ENCODE measurements at places on chromosomes 6 and 20. TPM values are rescaled to one million over a fixed set of nuclear protein-coding genes. Genes with fewer than 3 reads are reported as not detected.
A peak's percentile ranks its signal among the peaks of the same experiment; 100 is the strongest.

DNA sequence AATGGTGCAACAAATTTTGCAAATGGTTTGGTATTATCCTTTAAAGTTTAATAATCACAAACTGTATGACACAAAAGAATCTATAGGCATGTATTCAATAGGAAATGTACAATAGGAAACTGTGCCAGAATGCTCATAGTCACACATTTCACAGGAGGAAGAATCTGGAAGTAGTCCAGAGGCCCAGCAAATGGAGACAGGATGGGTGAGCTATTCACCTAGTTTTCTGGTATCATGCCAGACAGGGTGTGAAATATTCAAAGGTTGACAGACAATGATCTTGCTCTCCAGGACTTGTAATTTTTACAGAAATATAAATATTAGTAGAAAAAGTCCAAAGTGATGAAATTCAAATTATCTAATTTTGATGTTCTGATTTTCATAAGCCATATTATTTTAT, 520.1 kb upstream of the IMPG1 start:
- no peak for DNase-seq

GRCh38 chr6:107819964-107820337, 4.2 kb downstream of the SCML4 start:
- no peak for DNase-seq

DNA sequence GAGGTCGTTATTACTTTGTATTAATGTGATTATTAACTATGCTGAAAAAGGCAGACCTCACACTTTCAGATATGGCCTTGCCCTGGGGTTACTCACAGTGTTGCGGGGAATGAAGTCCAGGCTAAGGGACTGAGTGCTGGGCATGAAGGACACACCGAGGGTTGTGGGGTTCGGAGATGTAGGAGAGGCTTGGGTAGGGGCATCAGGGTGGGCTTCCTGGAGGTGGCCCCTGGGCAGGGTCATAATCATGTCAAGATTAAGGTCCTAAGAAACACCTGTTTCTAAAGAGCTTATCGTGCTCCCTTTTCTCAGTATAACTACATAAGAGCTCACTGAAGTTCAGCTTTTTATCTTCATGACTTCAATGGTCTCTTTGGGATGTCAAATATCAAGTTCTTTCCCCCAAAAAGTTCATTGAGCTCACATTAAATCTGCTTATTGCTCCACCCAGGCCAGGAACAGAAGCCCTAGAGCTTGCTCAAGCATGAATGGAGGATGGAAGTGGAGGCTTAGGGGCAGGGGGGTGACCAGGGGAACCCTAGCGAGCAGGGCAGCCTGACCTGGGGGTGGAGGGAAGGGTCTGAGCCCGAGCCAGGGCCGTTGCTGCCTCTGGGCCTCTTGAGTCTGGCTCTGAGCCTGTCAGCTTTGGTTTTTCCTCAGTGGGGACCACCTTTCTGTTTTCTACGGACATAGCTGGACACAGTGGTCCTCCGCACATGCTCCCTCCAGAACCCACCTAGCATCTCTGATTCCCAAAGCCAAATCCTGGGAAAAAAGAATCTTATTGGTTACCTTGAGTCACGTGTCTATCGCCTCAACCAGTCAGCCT, 37.3 kb upstream of the TGM2 start:
- no peak for DNase-seq

The AGER gene
- not detected for polyA plus RNA-seq

The BANF2 gene
- polyA plus RNA-seq = not detected

DNA sequence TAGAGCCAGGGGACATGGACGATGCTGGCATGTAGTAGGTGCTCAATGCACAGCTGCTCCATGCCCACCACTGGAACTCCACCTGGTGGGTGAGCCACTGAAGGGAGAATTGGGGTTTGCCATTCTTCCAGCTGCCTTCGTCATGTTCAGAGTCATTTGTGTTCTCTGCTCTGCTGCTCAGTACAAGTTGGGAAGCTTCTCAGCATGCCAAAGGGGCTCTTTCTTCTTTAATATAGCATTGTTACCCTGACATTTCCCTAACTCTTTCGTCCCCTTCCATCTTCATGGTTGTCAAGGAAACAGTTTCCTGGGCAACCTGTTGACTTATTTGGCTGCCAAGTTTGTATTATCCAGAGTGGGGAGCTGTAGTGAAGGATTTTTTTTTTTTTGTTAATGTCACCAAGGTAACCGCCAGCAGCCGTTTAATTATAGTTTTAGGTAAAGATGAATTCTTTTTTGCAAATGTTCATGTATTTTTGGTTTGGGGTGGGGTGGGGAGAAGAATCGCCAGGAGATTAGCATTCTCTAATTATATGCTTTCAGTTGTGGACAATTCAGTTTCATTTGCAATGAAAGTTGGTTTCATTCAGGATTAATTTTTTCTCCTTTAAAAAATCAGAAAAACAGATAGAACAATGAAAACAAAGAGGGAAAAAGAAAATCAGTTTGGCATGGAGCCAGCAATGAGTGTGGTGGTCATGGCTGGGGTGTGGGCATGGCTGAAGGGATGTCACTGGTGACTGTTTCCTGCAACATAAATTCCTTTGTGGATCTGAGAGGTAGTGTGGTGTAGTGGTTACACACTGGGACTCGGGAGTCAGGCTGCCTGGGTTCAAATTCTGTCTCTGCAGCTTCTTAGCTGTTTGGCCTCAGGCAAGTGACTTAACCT, 73.0 kb upstream of the KCNG1 start:
- no peak for DNase-seq

The HLA-DRB5 gene
- 16.0 TPM for polyA plus RNA-seq

- no peak for DNase-seq
These were observed 150.3 kb downstream of the MBOAT1 start for GRCh38 chr6:20061952-20062351.

The GPLD1 gene
- polyA plus RNA-seq = not detected

The LYRM4 gene
- 23.4 TPM for polyA plus RNA-seq

DNA sequence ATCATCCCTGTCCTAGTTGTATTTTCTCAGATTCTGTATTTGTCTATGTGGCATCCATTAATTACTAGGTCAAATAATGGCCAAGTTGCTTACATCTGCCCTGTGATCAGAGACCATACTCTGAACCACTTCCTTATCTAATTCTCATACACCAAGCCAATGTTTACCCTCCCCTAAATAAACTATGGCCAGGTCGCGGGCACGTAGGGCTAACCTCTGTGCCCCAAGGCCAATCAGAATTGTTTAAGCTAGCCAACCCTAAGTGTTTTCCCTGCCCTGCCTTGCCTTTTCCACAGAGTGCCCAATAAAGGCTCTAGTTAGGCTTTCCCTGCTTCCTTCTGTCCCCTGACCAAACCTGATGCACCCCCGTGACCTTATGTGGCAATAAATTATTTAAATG, 2.8 kb upstream of the CALHM4 start:
- no peak for DNase-seq

DNA sequence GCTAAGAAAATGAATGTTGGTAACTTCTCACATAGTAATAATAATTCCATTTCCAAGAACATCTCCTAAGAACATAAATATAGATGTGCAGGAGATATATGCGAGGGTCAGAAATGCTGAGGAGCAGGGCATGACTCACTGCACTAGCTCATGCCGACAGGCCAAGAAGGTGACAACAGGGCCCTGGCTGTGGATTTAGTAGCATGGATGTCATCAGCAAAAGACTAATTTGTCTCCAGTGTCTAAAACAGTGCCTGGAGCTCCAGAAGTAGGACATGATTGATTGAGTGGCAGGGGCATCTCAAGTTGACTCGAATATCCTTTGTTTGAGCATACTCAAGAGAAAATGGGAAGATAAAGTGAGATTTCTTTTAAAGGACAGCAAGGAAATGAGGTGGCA, 207.0 kb upstream of the FOXA2 start:
- DNase-seq = no peak

- no peak for DNase-seq
These were observed 68.9 kb upstream of the SLC22A16 start for GRCh38 chr6:110545081-110545872.

- DNase-seq = no peak
These were observed 499.6 kb upstream of the SULF2 start for GRCh38 chr20:48284837-48285236.

DNA sequence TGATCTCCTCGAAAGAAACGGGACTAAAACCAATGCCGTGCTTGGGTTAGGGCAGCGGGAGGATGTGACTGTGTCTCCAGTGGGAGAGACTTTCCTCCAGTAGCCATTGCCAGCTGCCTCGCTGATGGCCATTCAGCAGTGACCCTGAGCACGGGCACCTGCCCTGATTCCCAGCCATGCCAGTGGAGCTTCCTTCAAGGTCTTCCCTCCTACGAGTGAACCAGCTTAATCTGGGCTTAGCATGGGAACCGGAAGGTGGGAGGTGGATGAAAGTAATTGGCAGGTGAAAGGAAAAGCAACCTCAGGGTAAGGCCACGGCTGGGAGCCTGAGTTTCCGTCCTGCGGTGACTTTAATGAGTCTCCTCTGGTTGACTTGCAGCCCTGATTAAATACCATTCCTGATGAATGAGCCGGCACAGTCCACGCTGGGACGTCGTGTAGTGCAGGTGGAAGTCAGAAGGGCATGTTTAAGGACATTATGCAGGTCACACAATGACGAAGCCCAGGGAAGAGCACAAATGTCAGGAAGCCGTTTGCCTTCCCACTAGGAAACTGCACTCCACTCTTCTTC, 813.5 kb downstream of the QKI start:
- DNase-seq = no peak

GRCh38 chr20:59837623-59838394, 95.6 kb downstream of the SYCP2 start:
- no peak for DNase-seq

The SLPI gene
- polyA plus RNA-seq = not detected

- DNase-seq = no peak
These were observed 50.2 kb upstream of the ELOVL5 start for GRCh38 chr6:53399027-53399344.

The TCP11 gene
- not detected for polyA plus RNA-seq

The BTBD3 gene
- 1.8 TPM for polyA plus RNA-seq

DNA sequence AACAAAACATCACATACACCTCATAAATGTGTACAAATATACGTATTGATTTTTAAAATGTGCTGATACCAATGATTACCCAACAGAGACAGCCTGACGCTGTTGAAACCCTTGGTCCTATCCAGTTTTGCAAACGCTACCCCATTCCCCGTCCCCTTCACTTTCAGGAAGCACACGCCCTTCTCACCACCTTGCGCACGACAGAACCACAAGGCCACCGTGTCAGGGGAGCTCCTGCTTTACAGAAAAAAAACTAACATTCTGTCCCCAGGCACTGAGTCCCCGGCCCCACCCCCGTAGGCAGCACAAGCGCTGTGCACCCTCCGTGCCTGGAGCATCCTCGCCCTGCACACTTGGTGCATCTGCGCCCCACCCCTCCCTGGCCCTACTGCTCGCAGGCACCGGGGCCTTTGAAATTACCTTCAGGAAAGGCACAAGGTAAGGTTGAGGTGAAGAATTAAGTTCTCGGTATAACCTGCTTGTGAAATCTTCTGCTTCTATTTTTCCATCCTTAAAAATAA, 58.5 kb downstream of the TAF4 start:
- DNase-seq = peak; percentile 71

GRCh38 chr6:19477563-19477962, 359.6 kb upstream of the ID4 start:
- no peak for DNase-seq

DNA sequence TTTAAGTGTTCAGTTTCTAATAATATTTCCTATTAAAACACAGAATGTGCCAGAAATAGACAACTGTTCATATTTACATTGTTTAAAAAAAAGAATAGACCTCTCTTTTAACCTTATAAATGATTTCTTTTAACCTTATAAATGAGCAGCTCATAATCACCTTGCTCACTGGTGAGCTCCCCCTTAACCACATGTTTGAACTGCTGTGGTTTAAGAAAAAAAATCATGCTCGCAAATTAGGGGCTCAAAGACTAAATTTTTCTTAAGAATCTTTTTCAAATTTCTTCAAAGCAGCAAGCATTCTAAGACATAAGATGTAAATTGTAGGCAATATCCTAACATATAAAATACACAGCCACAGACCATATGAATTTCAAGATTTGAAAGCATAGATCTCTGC, 32.8 kb downstream of the FAM8A1 start:
- DNase-seq = peak; percentile 32

DNA sequence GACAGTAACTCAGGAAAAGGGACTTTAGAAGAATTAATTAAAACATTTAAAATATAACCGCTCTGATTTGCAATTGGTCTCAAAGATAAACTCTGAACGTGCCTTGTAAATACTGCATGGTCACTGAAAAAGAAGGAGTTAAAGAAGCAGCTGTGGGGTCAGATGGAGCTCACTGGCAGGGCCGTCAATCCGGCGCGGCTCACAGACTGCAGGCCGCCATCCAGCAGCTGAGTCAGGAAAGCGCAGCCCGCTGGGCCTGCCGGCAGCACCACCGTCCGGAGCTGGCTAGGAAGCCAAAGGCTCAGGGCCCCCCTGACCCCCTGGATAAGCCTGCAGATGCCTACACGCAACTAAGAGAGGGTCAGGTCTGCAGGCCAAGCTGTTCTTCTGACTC, 54.2 kb upstream of the FRMD1 start:
- no peak for DNase-seq

GRCh38 chr6:159104163-159104925, 59.6 kb upstream of the TAGAP start:
- peak; percentile 74 for DNase-seq

DNA sequence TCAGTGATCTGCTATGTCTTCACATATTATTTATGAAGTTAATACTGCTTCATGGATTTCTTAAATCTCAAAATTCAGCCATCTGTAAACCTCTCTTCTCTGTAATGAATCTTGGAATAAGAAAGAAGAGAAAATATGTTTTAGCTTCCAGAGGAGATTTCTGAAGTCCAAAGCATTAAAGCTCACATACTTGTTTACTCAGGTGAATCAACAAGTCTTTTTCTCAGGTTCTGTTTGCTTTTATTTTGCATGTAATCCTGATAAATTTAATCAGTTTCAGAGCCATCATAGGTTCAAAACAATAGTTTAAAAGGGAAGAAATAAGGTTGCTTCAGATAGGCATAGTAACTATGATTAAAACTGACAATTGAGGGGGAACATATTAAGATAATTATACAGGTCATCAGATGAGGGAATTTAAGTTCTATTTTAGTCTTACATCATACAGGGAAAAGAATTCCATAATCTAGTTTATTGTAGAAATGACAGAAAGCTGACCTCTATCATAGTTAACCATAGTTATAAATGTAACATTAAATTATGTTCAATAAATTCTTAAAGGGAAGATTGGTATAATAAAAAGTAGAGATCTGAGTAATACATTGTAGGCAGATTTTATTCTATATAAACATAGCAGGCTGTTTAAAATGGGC, 716.2 kb downstream of the EYS start:
- DNase-seq = no peak

- no peak for DNase-seq
These were observed 87.6 kb downstream of the SMOC2 start for GRCh38 chr6:168528474-168529095.

The AIF1 gene
- 40.3 TPM for polyA plus RNA-seq

The IL20RA gene
- not detected for polyA plus RNA-seq

The C6orf118 gene
- not detected for polyA plus RNA-seq

DNA sequence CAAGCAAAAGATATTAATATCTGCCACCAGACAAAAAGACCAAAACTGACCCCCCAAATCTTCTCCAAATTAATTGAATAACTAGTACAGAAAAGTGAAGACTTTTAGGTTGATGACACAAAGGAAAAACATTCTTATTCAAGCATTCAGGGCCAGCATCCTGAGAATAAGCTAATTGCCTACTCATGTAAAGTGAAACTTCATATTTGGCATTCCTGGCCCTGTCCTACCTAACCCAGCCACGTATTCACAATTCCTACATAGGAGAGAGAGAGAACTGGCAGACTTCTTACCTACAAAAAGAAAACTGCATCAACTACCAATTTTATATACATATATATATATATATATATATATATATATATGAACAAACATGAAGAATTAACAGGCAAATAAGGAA, 4.9 kb upstream of the ASCC3 start:
- DNase-seq = no peak

- DNase-seq = no peak
These were observed 176.4 kb downstream of the SAMD5 start for GRCh38 chr6:147684906-147685305.

The NOP56 gene
- 94.8 TPM for polyA plus RNA-seq

The RIMS1 gene
- not detected for polyA plus RNA-seq
